ENCODE measurements at places on chromosomes 1 and 21.
A peak's percentile ranks its signal among the peaks of the same experiment; 100 is the strongest.

- DNase-seq = peak; percentile 67
Observed at GRCh38 chr1:78171736-78172590, 126.2 kb downstream of the GIPC2 start.

DNA sequence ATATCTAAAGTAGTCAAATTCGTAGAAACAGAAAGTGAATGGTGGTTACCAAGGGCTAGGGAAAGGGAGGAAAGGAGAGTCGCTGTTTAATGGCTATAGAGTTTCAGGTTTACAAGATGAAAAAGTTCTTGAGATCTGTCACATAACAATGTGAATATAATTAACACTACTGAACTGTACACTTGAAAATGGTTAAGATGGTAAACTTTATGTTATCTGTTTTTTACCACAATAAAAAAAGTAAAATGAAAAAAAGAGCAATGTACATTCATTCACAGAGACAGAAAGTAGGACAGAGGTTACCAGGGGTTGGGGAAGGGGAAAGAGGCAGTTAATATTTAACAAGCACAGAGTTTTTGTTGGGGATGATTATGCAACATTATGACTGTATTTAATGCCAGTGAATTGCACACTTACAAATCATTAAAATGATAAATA lies 53.3 kb upstream of the SEC16B start:
- no peak for DNase-seq

DNA sequence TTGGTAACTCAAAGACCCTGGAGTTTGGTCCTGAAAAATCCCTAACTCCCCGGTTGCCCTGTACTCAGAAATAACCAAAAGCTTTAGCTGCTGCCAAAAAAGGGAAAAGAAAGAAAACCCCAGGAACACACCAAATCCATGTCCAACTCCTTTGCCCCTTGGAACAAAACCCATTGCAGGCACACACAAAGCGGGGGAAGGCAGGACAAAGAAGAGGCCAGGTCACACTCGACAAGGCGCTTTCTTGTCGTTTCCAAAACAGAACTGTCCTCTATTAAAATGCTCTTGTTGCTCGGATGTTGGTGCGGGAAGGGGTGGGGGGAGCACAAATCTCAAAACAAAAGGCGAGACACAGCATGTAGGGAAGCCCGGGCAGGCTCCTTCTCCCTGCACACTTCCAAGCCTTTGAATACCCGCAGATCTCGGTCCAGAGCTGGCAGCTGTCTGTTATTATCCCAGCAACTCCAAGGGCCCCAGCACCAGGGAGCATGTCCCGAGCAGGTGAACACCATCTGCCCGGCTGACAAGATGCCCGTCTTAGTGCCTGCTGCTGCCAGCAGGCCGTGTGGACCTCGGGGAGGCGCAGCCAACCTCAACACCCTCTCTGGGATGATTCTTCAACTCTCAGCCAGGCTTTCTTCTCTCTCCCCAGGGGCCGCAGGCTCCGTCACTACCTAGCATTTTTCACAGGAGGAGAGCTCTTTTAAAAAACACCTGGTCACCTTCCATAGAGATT lies 96.4 kb downstream of the SSBP3 start:
- DNase-seq = no peak

DNA sequence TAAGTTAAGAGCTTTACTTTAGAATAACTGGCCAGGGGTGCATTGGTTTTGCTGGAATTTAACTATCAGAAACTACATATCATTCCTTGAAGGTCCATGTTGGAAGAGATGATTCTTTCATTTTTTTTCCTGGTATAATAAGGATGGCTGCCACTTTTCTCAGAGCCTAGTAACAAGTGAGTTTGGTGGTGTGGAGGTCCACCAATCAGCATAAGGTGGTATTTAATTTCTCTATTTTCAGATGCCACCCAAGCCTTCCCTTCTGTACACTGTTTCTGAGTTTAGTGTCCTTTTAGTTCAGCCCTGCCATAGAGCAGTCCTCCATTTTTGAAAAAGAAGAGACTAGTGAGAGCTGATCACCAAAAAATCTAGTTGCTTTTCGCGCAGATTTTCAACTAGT lies 386.3 kb downstream of the USP25 start:
- DNase-seq = no peak

DNA sequence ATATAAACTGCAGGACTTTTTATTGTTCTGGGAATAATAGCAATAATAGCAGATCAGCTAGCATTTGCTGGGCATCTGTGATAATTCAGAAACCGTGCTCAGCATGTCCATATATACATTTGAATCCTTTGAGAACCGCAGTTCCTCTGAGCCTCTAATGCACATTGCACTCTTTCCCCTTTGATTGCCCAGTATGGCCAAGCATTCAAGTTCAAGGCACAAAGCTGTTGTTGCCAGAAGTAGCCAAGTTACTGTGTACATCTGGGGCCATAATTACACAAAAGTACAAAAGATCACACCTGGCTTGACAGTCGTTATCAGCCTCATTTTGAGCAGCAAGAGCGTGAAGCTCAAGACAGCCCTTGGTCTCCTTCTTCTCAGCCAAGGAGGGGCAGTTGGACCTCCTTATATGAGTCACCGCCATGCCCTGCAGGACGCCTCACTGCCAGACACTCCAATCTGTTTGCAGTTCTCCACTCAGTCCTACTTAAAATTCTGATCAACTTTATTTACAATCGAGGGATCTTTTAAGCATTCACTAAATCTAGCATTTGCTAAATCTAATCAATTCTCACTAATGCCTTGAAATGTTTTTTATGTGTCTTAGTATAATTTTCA lies 216.0 kb downstream of the SLC35F3 start:
- no peak for DNase-seq

- DNase-seq = no peak
Observed at GRCh38 chr21:42533306-42533962, 19.8 kb downstream of the SLC37A1 start.

- no peak for DNase-seq
Observed at GRCh38 chr1:3640121-3640837, 9.6 kb downstream of the WRAP73 start.

DNA sequence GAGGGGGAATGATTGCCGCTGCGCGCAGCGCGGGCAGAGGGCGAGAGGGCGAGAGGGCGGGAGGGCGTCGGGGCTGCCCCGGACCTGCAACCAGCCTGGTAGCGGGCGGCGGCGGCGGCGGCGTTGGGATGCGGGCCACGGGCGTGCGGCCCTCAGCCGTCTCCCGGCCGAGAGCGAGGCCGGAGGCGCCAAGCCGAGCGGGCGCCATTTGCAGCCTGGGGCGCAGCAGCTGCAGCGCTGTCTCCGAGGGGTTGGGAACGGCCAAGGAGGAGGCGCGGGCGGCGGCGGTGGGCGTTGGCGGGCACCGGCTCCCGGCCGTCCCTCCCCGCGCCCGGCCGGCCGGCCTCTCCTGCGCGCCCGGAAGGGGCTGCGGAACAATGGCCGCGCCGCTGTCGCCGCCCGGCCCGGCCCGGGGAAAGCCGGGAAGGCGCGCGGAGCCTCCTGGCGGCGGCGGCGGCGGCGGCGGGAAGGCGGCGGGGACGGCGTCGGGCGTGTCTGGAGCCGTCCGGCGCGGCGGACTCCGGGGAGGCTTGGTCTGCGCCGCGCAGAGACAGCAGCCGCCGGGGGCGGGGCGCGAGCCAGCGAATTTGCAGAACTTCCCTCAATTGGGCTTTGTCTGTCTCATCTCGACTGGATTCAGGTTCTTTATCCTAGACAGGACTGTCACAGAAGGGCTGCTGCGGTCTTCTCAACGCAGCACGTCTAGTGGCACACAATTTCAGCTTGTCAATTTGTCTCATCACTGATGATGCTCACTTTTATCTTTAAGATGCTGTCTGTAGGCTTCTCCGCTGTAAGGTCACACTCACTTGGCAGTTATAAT lies 35.7 kb downstream of the ZBTB8B start:
- DNase-seq = no peak

DNA sequence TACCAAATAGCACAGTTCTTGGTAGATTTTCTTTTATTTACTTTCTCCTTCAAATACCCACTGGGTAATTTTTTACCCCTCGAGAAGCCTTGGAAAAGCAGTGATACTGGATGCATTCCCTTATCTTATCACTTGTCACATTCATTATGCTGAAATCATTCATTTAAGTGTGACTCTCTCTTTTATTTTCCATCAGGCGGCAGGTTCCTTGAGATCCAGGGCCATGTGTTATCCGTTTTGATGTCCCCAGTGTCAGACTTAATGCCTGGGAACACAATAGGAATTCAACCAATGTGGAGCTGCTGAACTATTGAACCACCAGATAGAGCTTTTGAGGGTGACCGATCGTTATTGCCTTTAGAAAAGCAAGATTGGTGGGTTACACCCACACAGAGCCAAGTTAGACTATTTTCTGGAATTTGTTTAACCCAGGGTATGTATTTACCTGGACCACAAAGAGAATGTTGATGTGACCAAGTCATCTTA lies 51.5 kb upstream of the ATP5PO start:
- no peak for DNase-seq

GRCh38 chr1:77796695-77797405 lies 17.4 kb downstream of the MIGA1 start:
- DNase-seq = no peak

DNA sequence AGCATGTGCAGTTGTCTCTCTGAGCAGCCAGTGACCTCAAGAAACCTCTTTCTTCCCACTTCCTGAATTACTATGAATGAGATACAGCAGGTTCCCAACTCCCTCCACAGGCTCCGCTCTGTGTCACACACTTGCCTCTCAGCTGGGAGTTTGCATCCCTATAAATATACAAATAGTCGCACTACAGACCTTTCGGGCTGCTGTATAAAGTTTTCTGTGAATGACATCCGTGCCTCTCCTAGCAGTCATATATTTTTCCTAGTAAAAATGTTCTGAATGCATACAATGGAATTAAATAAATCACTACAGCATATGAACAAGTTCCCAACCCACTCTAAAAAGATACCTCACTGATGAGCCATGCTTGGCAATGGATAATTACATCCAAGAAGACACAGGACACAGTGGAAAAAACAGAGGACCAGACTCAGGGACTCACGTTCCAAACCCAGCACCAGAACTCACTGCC lies 66.8 kb downstream of the CAPZB start:
- no peak for DNase-seq

GRCh38 chr1:17437580-17438317 lies 1.7 kb downstream of the RCC2 start:
- DNase-seq = no peak

DNA sequence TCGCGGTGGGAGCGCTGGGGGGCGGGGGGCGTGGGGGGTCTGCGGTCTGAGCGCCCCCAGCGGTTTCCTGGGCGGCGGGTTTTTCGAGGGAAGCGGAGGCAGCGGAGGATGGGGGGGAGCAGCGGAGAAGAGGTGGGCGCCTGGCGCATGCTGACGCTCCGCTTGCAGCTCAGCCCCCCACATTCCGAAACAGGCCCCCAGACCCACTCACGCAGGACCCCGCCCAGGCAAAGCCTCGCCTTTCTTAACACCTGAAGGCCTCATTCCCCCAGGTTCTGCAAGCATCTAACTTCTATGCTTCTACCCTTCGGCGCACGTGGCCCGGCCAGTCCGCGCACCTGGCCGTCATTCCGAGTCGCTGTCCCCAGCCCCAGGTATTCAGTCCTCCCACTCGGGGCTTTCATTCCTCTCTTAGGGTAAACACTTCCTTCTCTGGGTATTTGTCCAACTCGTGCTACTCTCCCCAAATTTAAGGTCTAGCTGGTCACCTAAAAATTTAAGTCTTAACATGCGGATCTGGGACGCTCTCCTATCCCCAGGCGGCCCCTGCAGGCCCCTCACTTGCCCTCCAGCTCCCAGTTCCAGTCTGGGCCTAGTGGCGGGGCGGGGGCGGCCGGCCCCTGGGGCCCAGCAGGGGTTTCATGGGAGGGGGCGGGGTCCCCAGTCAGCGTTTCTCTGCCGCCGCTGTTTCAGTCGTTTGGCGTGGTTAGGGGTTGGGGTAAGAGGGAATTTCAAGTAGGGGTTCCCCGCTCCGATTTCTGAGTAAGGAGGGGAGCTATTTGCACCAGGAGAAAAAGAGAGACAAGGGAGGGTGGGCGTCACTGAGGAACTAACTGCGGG lies 2.8 kb upstream of the ZBTB7B start:
- no peak for DNase-seq
